ENCODE measurements at places on chromosomes 2 and 18. TPM values are rescaled to one million over a fixed set of nuclear protein-coding genes. Genes with fewer than 3 reads are reported as not detected.

- DNase-seq, result peak; percentile 60
Observed at GRCh38 chr2:142875652-142876051, 1.8 kb upstream of the KYNU start.

- DNase-seq, result peak; percentile 49
Observed at GRCh38 chr18:35460736-35461161, 37.0 kb downstream of the INO80C start.

DNA sequence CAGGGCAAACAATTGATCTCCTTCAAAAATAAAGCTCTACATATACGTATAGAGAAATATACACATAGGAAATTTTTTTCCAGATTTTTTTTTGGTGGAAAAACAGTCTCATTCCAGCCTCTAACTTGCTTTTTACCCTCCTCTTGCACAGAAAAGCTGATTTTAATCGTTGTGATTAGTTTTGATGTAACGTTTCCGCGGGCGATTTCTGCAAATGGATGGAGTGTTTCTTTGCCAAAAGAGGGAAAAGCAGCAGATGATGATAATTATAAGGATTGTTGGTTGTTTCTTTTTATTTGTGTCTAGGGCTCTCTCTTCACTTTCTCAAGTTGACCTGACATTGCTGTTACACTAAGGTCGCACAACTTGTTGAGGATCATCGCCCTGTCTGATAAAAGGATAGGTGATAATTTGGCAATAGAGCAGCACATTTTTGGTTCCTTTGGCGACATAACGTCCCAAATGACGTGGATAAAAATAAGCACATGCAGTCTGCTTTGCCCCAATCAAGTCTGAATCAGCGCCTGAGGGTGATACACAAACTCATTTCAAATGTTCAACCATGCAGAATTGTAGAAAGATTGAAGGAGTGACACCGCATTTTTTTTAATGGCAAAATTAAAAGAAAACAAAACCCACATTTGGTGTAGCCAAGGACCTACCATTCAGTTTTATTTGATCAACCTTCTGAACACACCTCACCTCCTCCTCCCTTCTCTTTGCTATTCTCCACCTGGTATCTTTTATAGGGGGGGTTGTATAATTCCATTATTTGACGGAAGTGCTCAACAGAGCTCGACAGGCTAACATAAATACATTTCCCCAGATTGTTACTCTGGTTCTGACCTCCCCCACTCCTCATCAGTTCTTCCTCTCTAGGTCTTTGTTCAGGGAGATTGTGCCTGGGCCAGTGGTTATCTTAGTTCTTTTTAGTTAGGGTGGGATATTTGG, 109.6 kb upstream of the KCTD1 start:
- no peak for DNase-seq

DNA sequence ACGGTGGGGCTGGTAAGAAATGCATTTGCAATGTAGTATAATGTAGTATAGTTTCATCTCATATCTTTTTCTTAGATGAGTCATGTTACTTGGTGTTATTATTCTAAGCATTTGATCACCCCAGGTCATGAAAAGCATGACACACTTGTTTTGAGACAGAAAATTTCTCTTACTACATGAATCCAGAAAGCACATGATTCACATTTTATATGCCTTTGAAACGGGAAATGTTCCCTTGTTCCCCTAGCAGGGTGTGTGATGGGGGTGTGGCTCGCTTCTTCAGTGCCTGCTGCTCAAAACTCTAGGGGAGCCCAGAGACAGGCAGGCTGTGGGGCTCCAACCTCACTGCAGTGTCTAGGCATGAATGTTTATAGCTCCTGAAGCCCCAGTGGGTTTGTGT, 116.0 kb upstream of the RAB27B start:
- peak; percentile 82 for DNase-seq

DNA sequence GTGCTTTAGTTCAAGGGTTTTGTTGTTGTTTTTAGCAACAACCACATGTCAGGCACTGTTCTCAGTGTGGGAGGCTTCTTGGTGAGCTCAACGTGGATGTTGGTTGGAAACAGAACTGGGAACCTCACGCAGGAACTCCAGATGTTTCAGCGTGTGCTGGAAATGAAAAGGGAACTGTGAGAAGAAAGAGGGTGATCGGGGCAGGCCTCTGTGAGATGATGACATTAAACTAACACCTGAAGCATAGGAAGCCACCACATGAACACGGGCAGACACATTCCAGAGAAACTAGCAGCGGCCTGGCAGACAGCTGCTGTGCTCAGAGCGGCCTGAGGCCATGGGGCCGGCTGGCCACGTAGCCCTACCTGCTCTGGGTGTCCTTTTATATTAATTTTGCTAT, 66.4 kb downstream of the COA5 start:
- DNase-seq, result no peak

DNA sequence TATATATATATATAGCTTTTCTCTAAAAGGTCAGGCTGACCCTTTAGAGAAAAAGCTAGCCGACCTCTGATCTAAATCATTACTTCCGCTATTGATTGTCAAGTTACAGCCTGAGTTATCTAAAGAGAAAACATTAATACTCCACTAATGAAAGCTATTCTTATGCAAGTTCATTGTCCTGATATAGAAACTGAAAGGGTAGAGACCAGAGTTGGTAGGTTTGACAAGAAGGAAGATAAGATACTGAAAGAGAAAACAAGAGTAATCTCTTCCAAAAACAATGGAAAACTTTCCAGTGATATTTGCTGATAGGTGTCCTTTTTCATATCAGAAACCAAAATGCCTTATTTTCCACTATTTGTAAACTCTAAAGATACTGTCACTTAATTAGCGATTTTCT, 62.8 kb upstream of the SLC39A10 start:
- no peak for DNase-seq

DNA sequence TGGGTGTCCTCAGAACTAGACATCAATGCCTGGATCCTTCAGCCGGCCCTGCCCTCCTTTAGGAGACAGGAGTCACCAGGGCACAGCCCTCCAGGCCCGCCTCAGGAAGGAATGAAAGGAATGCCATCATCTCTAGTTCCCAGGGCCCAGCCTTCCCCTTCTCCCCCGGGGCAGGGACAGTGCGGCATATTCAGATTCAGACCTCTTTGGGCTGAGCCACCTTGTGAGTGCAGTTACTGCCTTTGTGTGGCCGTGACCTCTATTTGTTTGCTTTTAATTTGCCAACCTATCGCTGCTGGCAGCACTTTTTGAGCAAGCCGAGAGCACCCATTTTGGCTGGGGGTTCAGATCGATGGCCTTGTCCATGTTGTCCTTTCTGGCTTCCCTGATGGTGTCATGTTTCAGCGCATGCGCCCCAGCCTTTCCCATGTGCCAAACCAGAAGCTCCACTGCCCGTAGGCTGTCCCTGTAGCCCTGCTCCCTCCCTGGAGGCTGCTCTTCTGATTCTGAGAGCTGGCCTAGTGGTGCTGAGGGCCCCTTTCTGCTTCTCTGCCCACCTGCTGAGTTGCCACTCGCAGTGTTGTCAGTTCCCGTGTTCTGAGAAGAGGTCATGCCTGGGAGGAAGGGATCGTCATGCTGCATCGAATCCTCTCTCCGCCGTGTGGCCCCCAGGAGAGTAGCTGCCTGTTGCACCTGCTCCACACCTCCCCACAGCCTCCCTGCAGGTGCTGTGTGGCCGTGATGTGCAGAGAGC, 10.9 kb downstream of the ANKRD23 start:
- DNase-seq, result peak; percentile 75

The TCF23 gene
- not detected for total RNA-seq

The UGT1A10 gene
- not detected for total RNA-seq

The ANKRD29 gene
- 6.9 TPM for total RNA-seq
